CD4-positive, alpha-beta T cell (primary cell): ENCODE measurements at places on chromosomes 2 and 18. TPM values are rescaled to one million over a fixed set of nuclear protein-coding genes. Genes with fewer than 3 reads are reported as not detected.

The TDRD15 gene
- total RNA-seq: not detected

The ZNF385B gene
- total RNA-seq: not detected

- H3K27ac ChIP-seq: no peak overlapping the region
- no peaks in the 10 kb centered on the region for H3K36me3 ChIP-seq
- H3K4me1 ChIP-seq: no peaks in the 10 kb centered on the region
- DNase-seq: no peak
- no peak overlapping the region for H3K4me3 ChIP-seq
Measured at GRCh38 chr2:188922191-188922590, 52.0 kb upstream of the COL3A1 start.

DNA sequence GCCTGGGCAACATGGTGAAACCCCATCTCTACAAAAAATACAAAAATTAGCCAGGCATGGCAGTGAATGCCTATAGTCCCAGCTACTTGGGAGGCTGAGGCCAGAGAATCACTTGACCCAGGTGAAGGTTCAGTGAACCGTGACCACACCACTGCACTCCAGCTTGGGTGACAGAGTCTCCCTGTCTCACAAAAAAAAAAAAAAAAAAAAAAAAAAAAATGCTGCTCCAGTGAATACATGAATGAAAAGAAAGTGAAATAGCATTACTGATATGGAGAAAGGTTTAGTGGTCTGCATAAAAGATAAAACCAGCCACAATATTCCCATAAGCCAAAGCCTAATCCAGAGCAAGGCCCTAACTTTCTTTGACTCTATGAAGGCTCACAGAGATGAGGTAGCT is 44.5 kb downstream of the METTL8 start:
- H3K27ac ChIP-seq: no peak overlapping the region
- no peaks in the 10 kb centered on the region for H3K36me3 ChIP-seq
- H3K4me1 ChIP-seq: no peaks in the 10 kb centered on the region
- H3K4me3 ChIP-seq: no peak overlapping the region

The VWA3B gene
- total RNA-seq: not detected

The FZD7 gene
- total RNA-seq: 0.17 TPM

- no peak overlapping the region for H3K4me3 ChIP-seq
- no peaks in the 10 kb centered on the region for H3K36me3 ChIP-seq
- H3K27ac ChIP-seq: no peak overlapping the region
- no peak for DNase-seq
- H3K27me3 ChIP-seq: peaks cover 7% of the 10 kb centered on the region
- H3K4me1 ChIP-seq: no peaks in the 10 kb centered on the region
Measured at GRCh38 chr2:3010001-3010400, 367.6 kb downstream of the EIPR1 start.

DNA sequence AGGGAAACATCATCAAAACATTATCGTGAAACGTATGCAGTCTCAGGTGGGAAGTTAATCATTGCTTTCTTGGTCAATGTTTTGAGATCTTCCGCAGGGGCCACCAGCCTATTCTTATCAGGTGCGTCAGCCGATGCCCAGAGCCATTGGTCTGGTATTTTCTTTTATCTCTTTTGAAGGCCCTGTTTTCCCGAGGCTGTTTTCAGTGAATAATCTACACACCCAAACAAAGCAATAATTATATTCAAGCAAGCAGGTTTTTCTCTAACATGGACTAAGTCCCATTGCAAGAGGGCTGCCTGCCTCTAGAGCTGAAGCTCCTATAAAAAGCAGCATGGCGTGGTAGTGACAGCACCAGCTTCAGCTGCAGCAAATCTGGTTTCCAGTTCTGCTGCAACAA is 430.0 kb upstream of the ID2 start:
- H3K4me3 ChIP-seq: no peak overlapping the region
- no peaks in the 10 kb centered on the region for H3K27me3 ChIP-seq
- H3K4me1 ChIP-seq: no peaks in the 10 kb centered on the region
- no peaks in the 10 kb centered on the region for H3K36me3 ChIP-seq
- H3K27ac ChIP-seq: no peak overlapping the region

- H3K4me3 ChIP-seq: no peak overlapping the region
- H3K36me3 ChIP-seq: no peaks in the 10 kb centered on the region
- peaks cover 40% of the 10 kb centered on the region for H3K4me1 ChIP-seq
- H3K27ac ChIP-seq: peak overlapping the region; percentile 9
Measured at GRCh38 chr18:23870676-23871380, 143.7 kb upstream of the TTC39C start.

The AGXT gene
- not detected for total RNA-seq

The FMNL2 gene
- 0.30 TPM for total RNA-seq

DNA sequence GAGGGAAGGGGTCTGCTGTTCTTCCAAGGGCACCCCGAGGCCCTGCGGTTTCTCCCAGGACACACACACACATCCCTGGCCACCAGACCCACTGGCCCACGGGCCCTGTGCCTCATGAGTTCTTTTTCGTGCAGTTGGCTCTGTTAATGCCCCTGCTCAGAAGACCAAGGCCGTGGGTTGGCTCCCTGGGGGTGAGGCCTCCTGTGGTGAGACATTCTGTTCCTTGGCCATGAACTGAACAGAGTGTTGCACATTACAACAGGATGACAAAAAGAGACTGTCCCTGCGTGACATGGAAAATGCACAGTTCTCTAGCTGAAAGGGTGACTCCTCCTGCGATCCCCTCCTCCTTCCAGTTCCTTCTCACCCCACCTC is 30.7 kb downstream of the SH2D6 start:
- no peaks in the 10 kb centered on the region for H3K36me3 ChIP-seq
- DNase-seq: no peak
- no peak overlapping the region for H3K4me3 ChIP-seq
- no peaks in the 10 kb centered on the region for H3K27me3 ChIP-seq

The SLC11A1 gene
- 6.3 TPM for total RNA-seq

DNA sequence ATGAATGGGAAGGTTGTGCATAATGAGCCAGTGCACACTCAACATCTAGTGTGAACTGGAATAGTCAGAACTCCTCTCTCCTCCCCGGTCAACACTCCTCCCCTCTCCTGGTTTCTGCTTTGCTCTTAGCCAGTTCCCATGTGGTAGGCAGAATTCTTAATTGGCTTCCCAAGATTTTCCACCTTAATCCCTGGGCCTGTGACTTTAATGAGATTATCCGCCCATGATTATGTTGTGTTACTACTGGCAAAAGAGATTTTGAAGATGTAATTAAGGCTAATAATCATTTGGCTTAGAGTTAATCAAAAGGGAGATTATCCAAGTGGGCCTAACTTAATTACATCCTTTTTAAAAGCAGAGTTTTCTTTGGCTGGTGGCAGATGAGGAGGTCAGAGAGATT is 34.2 kb upstream of the REV1 start:
- H3K4me3 ChIP-seq: no peak overlapping the region
- no peaks in the 10 kb centered on the region for H3K36me3 ChIP-seq
- H3K27ac ChIP-seq: no peak overlapping the region
- no peak for DNase-seq
- no peaks in the 10 kb centered on the region for H3K27me3 ChIP-seq

DNA sequence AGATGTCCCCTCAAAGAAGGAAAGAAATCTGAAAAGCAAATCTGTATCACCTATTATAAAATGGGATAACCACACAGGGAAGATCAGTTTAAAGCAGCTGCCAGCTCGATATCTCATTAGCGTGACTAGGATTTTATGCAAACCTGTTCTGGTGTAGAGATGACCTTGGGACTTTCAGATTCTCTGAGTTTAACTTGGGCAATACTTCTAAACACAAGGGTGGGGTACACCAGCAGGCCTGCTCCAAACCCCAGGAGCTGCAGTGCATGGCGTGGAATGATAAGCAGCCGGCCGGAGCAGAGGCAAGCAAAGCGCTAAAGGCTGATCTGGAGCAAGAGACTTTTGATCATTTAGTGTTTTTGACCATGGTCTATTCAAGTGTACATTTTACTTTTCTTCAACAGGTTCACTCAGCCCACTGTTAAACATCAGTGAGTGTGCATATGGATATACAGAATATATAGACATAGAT is 4.7 kb downstream of the SERTAD2 start:
- H3K27ac ChIP-seq: no peak overlapping the region
- H3K36me3 ChIP-seq: no peaks in the 10 kb centered on the region
- H3K27me3 ChIP-seq: no peaks in the 10 kb centered on the region
- no peak for DNase-seq
- H3K4me3 ChIP-seq: no peak overlapping the region

The HOXD10 gene
- total RNA-seq: not detected

- no peaks in the 10 kb centered on the region for H3K4me1 ChIP-seq
- no peak overlapping the region for H3K4me3 ChIP-seq
- no peak overlapping the region for H3K27ac ChIP-seq
- no peaks in the 10 kb centered on the region for H3K36me3 ChIP-seq
- no peaks in the 10 kb centered on the region for H3K27me3 ChIP-seq
- DNase-seq: no peak
Measured at GRCh38 chr2:109372614-109373013, 241.2 kb downstream of the SEPTIN10 start.

- no peaks in the 10 kb centered on the region for H3K36me3 ChIP-seq
- H3K4me3 ChIP-seq: no peak overlapping the region
- H3K4me1 ChIP-seq: peaks cover 14% of the 10 kb centered on the region
- peaks cover 4% of the 10 kb centered on the region for H3K27me3 ChIP-seq
Measured at GRCh38 chr2:85707304-85707703, 13.1 kb downstream of the GNLY start.

GRCh38 chr2:24049485-24050021 is at the start of gene FKBP1B:
Gene FKBP1B (plus strand): TSS chr2:24049741. CDS start chr2:24049850, 109 bp downstream.
- H3K4me1 ChIP-seq: peaks cover 30% of the 10 kb centered on the region
- no peak within 1 kb of the TSS for H3K27ac ChIP-seq
- DNase-seq: peak; percentile 33
- peaks cover 10% of the 10 kb centered on the region for H3K27me3 ChIP-seq

DNA sequence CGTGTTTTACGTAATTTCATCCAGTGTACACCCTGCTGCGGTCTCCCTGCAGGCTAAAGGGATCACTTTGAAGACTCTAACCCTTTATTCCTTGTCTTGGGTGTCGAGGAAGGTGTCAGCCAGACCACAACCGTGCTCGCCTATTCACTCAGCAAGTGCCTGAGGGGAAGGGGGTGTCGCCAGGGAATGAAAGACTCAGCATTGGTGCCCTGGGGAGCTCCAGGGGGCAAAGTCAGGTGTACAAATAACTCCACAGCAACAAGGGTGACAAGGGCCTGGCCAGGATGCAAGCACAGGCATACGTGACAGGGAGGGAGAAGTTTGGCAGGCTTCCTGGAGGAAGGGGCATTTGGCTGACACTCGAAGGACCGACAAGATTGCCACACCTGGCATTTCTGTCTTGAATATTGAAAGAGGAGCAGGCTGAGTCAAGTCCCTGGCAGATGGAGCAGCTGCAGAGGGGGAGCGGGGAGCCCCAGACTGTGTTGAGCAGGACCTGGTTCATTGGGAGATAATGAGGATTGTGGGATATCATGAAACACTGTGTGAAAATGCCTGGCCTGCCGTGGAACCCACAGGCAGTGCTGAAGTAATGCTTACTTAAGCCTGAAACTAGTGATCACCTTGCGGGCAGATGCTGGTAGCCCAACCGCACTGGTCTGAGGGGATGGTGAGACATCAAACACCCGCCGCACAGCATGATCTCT is 93.9 kb downstream of the RHOB start:
- H3K36me3 ChIP-seq: no peaks in the 10 kb centered on the region
- H3K4me3 ChIP-seq: no peak overlapping the region
- H3K27me3 ChIP-seq: no peaks in the 10 kb centered on the region

GRCh38 chr2:34602262-34602661 is 1003.2 kb upstream of the FAM98A start:
- no peaks in the 10 kb centered on the region for H3K27me3 ChIP-seq
- no peaks in the 10 kb centered on the region for H3K36me3 ChIP-seq
- H3K27ac ChIP-seq: no peak overlapping the region
- no peak for DNase-seq
- no peak overlapping the region for H3K4me3 ChIP-seq

The CCDC68 gene
- not detected for total RNA-seq

DNA sequence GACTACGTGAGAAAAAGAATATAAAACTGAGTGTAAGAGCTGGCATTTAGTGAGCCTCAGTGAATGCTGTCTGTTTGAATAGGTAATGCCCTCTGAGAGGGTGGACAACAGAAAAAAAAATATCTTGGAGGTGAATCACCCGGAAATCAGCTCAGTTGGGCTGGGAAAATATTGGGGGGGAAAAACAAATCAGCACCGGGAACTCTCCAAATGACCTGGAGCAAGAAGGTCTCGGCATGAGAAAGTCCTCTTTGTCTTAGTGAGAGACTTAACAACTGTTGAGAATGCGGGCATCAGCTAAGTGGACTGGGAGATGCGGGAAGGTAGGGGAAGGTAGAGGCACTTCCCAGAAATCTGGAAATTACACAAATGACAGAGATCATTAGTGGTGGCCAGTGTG is 109.4 kb upstream of the POU3F3 start:
- H3K27me3 ChIP-seq: no peaks in the 10 kb centered on the region
- no peaks in the 10 kb centered on the region for H3K4me1 ChIP-seq
- no peak overlapping the region for H3K27ac ChIP-seq
- no peaks in the 10 kb centered on the region for H3K36me3 ChIP-seq
- no peak for DNase-seq
- no peak overlapping the region for H3K4me3 ChIP-seq
